Fibroblast of skin of right biceps (primary cell): ENCODE measurements at places on chromosomes 5 and 9.
A peak's percentile ranks its signal among the peaks of the same experiment; 100 is the strongest.

DNA sequence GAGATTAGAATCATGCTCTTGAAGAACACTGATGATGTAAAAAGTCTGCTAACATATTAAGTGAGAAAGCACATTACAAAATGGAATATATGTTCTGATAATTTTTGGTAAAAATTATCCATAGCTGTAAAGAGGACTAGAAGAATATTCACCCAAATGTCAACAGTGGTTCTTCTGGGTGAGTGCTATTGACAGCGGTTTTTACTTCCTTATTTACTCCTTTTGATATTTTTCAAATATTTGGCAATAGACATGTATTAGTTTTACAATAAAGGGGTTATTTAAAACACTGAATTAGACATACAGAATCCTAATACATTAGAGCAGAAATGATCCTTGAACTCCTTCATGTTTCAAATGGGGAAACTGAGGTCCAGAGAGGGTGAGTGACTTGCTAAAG, 26.9 kb upstream of the MEGF9 start:
- no peak for DNase-seq

- peak; percentile 67 for DNase-seq
Observed at GRCh38 chr9:136882109-136882946, 4.0 kb upstream of the TRAF2 start.

GRCh38 chr5:172133359-172134029, 54.5 kb downstream of the STK10 start:
- DNase-seq: peak; percentile 98

GRCh38 chr5:34622098-34622400, 34.1 kb upstream of the RAI14 start:
- DNase-seq: peak; percentile 76

DNA sequence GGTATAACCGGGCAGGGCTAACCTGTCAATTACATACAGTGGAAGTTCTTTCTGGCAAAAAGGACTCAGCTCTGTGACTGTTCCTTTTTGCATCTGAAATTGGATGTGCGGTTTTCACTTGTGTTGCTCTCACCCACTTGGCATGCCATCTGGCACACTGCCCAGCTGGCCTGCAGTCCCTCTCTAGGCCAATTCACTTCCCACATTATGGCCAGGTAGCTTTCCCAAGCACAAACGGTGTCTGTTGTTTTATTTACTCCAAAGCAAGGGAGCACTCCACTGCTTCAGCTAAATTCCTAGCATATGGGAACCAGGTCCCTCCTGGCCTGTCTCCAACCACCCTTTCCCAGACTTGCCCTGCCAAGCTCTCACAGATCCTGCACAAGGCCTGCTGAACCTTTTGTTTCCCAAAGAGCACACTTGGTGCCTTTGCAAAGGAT, 132.5 kb downstream of the SEMA6A start:
- peak; percentile 59 for DNase-seq

DNA sequence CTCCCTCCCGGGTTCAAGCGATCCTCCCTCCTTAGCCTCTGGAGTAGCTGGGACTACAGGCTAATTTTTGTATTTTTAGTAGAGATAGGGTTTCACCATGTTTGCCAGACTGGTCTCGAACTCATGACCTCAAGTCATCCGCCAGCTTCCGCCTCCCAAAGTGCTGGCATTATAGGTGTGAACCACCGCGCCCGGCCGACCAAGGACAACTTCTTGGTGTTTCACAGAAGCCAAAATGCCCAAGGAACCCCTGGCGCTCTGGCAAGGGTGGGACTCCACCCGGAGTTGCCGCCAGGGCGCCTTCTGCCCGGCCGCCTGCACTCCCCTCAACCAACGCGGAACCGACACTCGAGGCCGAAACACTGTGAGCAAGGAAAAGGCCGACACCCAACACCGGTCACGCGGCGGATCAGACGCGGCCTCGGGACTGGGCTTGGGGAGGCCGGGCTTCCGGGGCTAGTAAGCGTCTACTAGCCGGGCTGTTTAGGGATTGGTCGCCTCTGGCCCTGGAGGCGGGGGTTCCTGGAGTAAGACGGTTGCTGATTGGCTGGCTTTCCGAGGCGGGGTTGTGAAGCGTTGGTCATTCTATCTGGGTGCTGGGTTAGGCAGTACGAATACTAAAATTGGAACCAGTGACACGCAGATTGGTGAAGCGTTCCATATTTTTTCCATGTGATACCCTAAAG, 7.7 kb upstream of the CFAP157 start:
- peak; percentile 96 for DNase-seq

GRCh38 chr5:86679949-86680348, 62.2 kb downstream of the COX7C start:
- no peak for DNase-seq

- peak; percentile 74 for DNase-seq
Observed at GRCh38 chr9:127586537-127586936, 25.5 kb upstream of the STXBP1 start.

GRCh38 chr5:55480781-55481180, 54.0 kb downstream of the PLPP1 start:
- peak; percentile 68 for DNase-seq

DNA sequence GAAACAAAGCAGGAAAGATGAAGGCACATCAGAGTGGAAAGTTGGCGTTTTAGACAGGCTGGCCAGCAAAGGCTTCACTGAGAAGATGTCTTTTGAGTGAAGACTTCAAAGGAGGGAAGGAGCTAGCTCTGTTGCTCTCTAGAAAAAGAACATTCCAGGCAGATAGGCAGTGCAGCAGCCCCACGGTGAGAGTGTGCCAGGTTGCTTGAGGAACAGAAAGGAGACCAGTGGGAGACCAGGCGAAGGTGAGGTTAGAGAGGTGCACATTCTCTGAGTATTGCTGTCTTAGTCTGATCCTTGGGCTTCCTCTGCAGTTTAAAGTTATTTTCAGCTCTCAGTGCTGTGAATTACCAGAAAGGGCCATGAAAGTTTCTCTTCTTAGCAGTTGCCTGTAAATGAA, 83.8 kb downstream of the SLC44A1 start:
- no peak for DNase-seq

DNA sequence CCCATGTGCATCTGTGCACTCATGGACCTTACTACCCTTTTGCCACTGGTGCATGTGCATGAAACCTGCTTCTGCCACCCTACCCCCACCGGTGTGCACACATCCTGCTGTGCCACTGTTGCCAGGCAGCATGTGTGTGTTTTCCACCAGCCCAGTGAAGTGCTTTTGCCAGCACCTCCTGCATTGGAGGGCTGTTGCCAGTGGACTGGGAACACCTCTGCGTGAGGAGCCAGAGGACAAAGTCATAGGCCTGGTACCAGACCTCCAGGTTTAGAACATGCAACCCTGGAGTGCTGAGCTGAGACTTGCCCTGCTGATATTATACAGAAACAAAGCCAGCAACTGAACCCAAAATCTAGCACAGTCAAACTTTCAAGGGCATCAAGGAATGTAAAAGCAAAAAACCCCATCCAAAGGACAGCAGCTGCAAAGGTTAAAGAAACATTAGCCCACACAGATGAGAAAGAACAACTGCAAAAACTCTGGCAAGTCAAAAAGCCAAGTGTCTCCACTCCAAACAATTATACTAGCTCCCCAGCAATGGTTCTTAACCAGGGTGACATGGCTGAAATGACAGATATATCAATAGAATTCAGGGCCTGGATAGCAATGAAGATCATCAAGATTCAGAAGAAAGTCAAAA, 70.6 kb upstream of the PTPN3 start:
- DNase-seq: no peak

DNA sequence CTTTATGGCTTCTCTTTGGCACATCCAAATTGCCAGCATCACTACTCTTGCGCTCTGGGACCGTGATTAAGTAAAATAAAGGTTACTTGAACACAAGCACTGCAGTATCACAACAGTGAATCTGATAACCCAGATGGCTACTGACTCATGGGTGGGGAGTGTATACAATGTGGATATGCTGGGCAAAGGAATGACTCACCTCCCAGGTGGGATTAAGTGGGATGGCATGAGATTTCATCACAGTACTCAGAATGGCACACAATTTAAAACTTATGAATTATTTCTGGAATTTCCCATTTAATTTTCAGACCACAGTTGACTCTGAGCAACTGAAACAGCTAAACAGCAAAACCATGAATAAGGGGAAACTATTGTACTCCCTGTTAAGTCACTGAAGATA, 4.3 kb downstream of the GFM2 start:
- DNase-seq: peak; percentile 67

DNA sequence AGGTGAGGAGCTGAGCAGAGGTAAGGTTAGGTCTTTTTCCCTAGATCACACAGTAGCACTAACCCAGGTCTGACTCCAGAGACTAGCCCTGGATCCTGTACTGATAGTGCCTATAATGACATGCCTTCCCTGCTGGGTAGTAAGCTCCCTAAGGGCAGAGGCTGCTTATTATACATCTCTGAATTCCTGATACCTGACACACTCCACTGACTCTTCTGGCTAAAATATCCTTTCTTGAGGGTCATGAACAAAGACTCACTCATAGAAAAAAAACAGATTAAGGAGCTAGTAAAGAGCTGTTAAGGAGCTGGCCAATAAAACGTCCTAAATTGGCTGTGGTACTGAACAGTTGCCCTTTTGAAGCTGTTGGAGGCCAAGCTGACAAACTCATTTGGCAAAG, 149.0 kb upstream of the ITGA1 start:
- no peak for DNase-seq
